ENCODE measurements at places on chromosomes 12 and 14.

- DNase-seq = no peak
Observed at GRCh38 chr12:23704992-23705943, 244.2 kb downstream of the SOX5 start.

GRCh38 chr14:106315436-106315835, 789.1 kb downstream of the TMEM121 start:
- DNase-seq = no peak

DNA sequence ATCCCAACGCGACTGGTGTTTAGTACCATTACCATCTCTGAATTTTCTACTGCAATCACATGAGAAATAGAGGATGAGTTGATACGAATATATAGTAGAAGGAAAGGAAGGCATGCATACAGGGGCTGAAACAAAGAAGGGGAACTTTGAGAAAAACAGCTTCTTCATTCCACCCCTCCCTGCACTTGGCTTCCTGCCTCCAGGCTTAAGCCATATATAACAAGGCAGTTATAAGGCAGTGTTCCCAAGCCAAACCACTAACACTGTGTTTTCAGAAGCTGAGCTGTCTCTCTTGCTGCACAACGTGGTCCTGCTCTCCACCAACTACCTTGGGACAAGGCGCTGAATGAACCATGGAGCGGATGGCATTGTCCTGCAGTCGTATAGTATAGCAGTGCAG, 11.0 kb downstream of the LETMD1 start:
- no peak for DNase-seq

DNA sequence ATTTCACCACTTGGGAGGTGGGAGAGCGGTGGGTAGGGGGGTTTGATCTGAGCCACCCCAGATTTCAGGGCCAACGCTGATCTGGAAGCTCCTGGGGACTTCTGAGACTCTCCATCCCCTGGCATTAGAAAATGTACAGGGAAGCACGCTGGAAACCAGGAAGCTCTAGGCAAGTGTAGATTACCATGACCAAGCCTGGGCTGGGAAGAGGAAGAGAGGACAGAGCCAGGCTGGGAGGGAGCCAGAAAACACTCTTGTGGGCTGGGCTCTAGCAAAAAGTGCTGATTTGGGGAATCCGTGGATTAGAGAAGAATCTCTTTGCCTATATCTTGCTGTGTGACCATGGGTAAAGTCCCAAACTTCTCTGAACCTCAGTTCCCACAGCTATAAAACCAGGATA, 236.7 kb downstream of the BCL11B start:
- no peak for DNase-seq

DNA sequence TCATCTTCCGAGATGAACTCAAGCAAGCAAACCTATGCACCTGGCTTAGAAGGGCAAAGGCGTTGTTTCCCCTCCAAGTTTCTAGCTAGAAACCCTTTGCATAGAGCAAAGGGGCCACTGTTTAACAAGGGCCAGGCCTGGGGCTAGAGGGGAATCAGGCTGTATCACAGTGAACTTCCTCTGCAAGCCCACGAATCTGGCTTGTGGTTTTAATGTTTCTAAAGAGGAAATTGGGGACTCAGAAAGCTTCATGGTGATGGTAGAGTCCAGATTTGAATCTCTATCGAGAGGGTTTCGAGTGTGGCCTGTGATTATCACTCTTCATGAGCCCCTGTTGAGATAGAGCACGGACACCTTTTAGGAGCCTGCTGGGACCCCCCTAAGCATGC, 189.9 kb downstream of the VRK1 start:
- no peak for DNase-seq

DNA sequence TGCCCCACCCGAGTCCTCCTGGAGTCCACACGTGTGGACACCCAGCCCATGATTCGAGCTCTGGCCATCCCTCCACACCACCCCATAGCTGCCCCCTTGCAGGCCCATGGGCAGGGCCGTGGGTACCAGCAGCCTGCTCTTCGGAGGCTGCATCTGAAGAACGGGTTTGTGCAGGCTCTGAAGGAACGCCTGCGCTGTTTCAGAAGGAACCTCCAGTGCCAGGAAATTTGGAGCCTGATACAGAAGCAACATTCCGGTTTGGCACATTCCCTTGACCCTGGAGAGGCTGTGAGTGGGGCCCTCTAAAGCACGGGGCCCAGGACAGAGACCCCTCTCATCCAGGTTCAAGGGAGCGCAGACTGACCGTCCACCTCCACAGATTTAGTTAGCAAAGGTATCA, 57.0 kb downstream of the ZNF664 start:
- no peak for DNase-seq
